ENCODE measurements at places on chromosomes 5 and 9.

GRCh38 chr5:81820863-81821262 is 70.0 kb upstream of the SSBP2 start:
- DNase-seq = no peak

- DNase-seq = no peak
These were observed 62.4 kb downstream of the RAI14 start for GRCh38 chr5:34718516-34718915.

DNA sequence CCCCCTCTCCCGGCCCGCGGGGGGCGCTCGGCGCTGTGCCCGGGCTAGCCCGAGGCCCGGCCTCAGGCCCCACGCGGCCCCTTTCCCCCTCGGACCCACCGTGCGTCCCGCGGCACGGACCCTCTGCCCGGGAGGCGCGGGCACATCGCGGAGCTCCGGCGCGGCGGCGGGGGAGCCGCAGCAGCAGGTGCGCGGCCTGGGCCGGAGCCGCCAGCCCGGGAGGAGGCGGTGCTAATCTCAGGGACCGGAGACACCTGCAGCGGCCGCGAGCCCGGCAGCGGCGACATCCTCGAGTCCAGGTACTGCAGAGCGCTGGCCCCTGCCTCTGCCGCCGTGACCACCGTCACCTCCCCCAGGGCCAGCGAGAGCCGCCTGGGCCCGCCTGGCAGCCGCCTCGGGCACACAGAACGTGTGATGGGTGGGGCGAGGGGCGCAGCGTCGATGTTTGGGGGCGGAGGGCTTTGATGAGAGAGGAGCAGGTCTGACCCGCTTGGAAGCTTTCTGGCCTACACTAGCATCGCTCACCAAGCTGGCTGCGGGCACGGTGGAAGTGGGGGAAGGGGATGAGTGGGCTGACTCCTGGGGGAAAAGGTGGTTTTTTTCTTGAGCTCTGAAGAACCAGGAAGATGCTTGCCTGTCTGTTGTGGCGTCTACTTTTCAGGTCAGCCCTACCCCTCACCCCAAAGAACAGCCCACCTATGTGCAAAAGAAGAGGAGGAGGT is 524 bp downstream of the CYFIP2 start:
- peak; percentile 70 for DNase-seq

DNA sequence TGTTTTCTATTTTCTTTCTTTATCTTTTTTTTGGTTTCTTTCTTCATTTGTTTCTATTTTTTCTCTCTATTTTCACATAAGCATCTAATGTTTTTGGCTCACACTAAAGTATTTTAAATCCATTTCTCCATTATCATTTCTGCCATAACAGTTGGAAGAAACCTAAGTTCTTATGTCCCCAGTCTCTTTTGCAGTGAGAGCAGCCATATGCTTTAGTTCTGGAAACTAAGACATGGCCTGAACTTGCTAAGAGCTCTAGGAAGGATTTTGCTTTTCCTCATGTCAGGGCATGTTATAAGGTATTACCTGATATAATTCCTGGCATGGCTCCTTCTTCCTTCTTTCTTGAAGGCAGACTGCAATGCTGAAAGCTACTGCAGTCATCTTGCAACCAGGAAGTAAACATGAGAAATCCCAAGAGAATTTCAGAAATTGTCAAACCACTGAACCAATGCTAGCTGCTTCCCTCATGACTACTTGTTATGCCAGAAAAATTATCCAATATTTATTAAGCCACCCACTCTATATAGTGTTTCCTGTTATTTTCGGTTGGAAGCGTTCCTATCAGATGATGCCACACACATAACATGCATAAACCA is 171.1 kb downstream of the TAF11L14 start:
- DNase-seq = no peak

- DNase-seq = no peak
These were observed 174.6 kb upstream of the IL12B start for GRCh38 chr5:159504857-159505304.

DNA sequence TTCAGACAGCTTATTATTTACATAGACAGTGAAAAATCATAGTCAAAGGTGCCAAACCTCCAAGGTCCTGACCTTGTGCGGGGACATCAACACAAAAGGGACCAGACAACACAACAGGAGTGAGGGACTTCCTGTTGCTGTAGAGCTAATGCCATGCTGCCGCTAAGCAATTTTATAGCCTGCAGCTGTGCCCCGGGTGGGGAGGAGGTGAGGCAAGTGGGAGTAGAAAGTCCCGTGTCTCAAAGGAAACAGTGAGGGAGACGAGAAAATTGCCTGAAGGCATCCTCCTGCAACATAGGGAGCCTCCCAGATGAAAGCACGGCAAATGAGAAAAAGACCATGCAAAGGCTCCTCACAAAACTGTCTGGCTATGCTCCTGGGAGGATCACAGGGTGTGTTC is 58.8 kb downstream of the CAAP1 start:
- no peak for DNase-seq

- no peak for DNase-seq
These were observed 16.4 kb upstream of the SPINK6 start for GRCh38 chr5:148186248-148187003.

DNA sequence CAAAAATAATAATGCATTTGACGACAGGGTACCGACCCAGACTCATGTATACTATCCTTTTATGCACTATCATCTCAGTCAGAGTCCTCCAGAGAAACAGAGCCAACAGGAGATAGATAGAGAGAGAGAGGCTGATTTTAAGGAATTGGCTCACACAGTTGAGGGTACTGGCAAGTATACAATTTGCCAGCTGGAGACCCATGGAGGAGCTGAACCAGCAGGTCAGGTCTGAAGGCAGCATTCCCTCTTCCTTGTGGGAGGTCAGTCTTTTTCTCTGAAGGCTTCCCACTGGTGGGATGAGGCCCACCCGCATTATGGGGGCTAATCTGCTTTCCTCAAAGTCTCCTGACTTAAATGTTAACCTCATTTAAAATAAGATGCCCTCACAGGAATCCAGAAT is 17.3 kb upstream of the MED10 start:
- DNase-seq = no peak

GRCh38 chr9:14769230-14769571 is 46.7 kb upstream of the CER1 start:
- no peak for DNase-seq

DNA sequence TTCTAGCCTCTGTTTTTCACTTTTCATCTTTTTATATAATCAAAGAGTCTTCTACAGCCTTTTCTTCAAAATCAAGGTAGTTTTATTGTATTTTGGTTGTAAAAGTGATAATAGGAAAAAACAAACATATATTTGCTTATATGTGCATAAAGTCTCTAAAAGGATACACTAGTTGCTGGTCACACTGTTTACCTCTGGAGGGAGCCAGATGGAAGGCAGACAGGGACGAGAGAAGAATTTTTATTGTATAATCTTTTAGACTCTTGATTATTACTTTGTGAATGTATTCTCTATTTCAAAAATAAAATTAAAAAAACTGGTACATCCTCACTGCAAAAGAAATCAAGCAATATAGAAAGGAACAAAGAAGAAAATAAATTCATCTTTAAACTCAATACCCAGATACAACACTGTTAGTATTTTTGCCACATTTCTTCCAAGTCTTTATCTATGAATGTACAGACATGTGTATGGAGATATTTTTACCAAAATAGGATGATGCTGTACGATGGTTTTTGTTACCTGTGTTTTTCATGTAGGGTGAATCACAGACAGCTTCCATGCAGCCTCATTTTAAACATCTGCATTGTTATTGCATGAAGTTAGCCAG is 6.1 kb upstream of the RNF183 start:
- DNase-seq = peak; percentile 31

DNA sequence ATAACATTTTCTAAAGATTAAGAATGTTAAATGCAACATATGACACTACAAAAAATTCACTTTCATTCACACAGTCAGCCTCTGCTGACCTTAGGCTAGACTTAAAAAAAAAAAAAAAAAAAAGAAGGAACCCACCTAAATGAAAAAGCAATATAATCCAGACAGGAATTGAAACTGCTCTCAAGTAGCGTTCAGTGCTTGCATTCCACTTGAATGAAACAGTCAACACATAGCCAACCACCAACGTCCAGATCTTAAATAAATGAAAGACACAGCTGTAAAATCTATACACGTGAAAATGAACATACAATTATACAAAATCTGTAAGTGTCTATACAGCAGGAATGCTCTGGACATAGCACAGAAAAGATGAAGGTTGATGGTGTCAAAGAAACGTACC is 11.4 kb downstream of the TMEM245 start:
- no peak for DNase-seq

- DNase-seq = no peak
These were observed 23.6 kb upstream of the CYSTM1 start for GRCh38 chr5:140151144-140152021.

DNA sequence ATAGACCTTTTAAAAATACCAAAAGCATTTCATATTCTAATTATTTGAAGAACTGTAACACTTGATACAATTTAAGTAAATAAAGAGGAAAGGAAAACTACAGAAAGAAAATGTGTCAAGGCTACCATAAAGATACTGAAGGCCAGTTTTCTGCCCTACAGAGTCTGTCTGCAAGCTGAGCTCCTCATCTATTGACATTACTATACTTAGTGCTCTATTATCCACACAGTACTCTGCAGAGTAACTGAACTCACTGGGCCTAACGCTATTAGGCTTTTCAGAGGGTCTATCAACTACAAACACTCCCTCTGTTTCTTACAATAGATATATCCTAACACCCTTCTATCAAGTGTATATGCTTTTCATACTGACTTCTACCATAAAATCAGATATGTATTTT is 57.1 kb upstream of the SUSD1 start:
- DNase-seq = no peak

DNA sequence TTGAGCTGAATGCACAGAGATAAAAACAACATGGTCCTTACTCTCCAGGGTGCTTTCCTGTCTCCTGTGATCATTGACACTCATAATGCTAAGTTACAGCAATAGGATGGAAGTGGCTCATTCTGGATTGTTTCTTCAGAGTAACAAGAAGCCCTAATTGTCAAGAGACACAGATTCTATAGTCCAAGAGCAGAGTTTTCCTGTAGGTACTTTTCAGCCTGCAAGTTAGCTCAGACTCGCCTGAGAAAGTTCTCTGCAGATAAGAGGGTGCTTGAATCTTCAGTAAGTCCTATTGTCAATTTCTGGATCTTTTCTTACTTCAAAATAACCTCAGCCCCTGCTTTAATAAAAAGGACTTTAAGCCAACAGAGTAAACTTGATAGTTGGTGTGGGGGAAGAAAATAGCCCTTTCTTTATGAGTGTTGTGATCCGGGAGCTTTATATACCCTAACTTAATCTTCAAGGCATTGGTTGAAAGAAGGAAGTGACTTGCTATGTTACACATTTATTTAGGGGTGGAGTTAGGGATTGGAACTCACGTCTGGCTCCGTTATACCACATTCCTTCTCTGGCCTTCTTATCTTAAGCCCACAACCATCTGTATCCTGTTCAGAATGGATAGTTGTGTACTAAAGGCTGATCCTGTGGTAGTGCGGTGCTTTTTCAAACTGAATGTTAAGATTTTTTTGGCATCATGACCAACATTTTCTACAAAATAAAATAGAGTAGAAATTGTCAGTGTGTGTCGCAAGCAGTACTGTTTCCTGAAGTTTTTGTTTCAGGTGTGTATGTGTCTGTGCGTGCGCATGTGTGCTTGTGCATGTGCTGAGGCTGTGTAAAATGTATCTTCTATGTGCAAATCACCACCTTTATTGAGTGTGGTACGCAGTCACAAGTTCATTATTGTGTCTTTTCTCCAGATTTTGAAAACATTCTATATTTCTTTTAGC is 173.9 kb downstream of the WDR70 start:
- DNase-seq = no peak

DNA sequence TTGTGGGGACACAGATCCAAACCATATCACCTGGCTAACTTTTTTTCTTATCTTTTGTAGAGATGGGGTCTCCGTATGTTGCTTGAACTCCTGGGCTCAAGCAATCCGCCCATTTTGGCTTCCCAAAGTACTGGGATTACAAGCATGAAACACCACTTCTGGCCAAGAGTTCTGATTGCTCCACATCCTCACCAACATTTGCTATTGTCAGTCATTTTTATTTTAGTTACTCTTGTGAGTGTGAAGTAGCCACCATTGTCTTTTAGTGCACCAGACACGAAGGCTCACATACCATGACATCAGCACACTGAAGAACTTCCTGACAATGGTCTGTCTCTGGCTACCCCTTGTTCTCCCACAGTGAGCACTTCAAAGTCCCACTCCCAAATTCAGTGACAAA is 17.3 kb downstream of the PLAC8L1 start:
- DNase-seq = no peak

GRCh38 chr9:137969008-137969407 is 91.4 kb downstream of the CACNA1B start:
- no peak for DNase-seq

- DNase-seq = no peak
These were observed 75.1 kb upstream of the FER start for GRCh38 chr5:108672639-108673038.

GRCh38 chr5:118293378-118293777 is 695.0 kb downstream of the DTWD2 start:
- DNase-seq = no peak

DNA sequence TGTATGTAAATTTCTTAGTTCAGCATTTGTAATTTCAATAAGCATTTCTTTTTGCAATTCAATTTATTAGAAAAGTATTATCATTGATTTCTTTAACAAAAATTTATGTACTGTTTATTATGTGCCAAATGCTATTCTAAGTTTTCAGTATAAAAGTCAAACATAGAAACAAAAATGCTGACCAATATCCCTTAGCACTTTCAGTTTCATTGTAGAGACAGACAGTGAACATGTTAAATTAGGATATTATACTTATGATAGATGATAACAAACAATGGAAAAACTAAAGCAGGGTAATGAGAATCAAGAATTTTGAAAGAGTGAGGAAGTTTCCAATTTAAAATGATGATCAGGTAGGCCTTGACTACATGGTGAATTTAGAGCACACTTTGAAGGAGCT is 1106.0 kb downstream of the TAF11L14 start:
- no peak for DNase-seq

DNA sequence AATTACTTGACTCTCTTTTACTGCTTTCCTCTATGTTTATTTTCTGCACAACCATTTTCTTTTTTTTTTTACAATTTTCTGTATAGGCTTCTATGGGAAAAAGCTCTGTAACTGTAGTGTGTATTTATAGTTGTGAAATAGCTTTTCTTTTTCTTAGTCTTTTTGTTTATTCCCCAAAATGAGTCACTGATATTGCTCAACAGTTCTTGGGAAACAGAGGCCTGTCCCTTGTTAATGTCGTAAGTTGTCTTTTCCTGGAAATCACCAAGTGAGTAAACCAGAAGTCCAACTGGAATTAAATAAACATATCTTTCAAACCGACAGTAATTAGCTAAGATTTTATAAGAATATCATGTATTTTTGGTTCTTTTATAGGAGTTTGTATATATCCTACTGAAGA is 325.1 kb upstream of the PRR16 start:
- no peak for DNase-seq

DNA sequence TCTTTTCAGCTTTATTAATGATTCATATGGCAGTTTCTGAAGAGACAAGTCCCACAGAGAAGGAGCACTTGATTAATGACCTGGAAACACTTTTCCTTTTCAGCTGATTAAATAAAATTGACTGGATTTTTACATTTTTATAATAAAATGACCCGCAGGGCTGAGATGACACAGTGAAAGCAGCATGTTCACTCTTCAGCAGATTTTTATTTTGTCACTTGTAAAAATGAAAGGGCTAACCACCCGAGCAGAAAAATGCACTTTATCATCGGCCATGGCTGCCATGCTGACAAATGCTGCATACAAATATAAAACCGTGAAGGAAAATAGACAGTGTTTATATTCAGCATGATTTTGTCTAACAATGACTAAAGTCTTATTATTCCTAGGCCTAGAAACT is 321.6 kb upstream of the ITGA1 start:
- no peak for DNase-seq

GRCh38 chr5:163535290-163535689 is 29.9 kb downstream of the MAT2B start:
- no peak for DNase-seq
